Esophagus muscularis mucosa (tissue), 4 donors: ENCODE measurements at places on chromosomes 13 and 19. TPM values are rescaled to one million over a fixed set of nuclear protein-coding genes. Genes with fewer than 3 reads are reported as not detected.

DNA sequence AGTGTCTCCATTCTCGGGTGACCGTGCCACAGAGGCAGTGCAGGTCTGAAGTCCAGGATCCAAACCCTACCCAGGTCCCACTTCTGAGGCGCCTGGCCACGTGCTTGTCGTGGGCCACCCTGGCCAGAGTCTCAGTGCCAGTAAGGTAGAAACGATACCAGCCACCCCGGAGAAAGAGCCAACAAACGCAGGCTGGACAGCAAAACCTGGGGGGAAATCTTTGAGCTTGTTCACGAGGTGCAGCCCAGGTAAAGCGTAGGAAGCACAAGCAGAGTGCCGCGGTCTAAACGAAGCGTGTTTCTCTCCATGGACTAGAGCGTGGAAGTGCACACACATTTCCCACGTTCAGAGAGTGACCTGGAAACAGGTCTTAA, 95.6 kb downstream of the ATP11A start:
- DNase-seq = no peak

GRCh38 chr13:99191900-99192399, 8.7 kb upstream of the UBAC2 start:
- no peak for DNase-seq

- no peak for DNase-seq
Measured at GRCh38 chr13:50122455-50122854, 107.2 kb downstream of the KCNRG start.

DNA sequence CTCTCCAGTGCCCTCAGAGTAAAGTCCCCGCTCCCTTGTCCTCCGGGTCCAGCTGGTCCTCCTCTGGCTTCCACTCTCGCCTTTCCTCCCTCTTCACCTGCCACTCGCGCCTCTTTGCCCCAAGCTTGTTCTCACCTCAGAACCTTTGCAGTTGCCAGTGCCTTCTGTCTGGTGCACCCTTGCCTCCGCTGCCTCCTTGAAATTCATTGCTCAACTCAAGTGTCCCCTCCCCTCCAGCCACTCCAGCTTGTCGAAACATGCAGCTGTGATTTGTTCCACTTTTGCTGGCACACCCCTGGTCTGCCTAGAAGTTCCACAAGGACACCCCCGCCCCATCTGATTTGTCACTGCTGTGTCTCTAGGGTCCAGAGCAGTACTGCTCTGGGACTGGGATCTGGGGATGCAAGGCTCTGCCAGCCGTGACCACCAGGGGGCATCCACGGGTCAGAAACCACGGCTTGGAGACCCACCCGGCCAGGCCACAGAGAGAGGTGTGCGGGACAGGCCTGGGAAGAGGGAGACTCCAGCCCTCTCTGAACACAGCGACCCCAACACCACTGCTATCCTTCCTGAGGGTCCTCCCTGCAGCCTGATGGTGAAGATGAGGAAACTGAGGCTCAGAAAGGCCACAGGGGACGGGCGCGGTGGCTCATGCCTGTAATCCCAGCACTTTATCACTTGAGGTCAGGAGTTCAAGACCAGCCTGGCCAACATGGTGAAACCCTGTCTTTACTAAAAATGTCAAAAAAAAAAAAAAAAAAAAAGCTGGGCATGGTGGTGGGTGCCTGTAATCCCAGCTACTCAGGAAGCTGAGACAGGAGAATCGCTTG, 49.9 kb downstream of the AP1M1 start:
- peak; percentile 97 for DNase-seq

GRCh38 chr13:35603593-35604285, 127.2 kb upstream of the MAB21L1 start:
- DNase-seq = no peak

Gene NOVA2
- 1.2 TPM for total RNA-seq

Gene DAND5
- 0.19 TPM for total RNA-seq
